Thoracic aorta (tissue), 2 donors: ENCODE measurements at places on chromosomes 7 and 10.

DNA sequence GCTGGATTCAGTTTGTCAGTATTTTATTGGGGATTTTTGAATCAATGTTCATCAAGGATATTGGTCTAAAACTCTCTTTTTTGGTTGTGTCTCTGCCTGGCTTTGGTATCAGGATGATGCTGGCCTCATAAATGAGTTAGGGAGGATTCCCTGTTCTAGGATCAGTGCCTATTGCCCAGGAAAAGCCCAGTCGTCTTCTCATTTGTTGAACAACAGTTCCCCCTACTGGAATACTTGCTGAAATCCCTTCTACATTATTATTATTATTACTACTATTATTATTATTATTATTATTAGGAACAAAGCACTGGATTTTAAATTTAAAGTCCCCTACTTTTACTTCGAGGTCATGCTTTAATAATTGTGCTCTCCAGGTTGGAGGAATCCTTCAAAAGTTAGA, 528.9 kb downstream of the MAGI2 start:
- H3K27me3 ChIP-seq, result no peaks in the 10 kb centered on the region
- no peak overlapping the region for H3K4me3 ChIP-seq
- no peak for DNase-seq
- no peak overlapping the region for H3K27ac ChIP-seq
- no peaks in the 10 kb centered on the region for H3K4me1 ChIP-seq

- H3K27ac ChIP-seq, result no peak overlapping the region
- peaks cover 23% of the 10 kb centered on the region for H3K4me1 ChIP-seq
- H3K36me3 ChIP-seq, result no peaks in the 10 kb centered on the region
- DNase-seq, result no peak
These were observed 137.0 kb downstream of the GRK5 start for GRCh38 chr10:119344381-119344780.

DNA sequence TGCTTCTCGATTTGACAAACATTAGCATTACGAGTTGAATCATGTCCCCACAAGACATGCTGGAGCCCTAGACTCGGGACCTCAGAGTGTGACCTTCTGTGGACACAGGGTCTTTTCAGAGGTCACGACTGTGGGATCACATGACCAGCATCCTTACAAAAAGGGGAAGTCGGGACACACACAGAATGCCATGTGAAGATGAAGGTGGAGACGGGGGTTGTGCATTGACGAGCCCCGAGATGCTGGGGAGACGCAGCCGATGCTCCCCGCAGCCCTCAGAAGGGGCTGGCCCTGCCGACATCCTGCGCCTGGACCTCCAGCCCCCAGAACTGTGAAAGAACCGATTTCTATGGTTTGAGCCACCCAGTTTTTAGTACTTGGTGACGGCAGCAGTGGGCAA, 7.5 kb downstream of the ZFAND2A start:
- no peak overlapping the region for H3K27ac ChIP-seq
- no peaks in the 10 kb centered on the region for H3K4me1 ChIP-seq
- no peaks in the 10 kb centered on the region for H3K27me3 ChIP-seq
- no peak overlapping the region for H3K4me3 ChIP-seq
- H3K36me3 ChIP-seq, result peaks cover 54% of the 10 kb centered on the region

DNA sequence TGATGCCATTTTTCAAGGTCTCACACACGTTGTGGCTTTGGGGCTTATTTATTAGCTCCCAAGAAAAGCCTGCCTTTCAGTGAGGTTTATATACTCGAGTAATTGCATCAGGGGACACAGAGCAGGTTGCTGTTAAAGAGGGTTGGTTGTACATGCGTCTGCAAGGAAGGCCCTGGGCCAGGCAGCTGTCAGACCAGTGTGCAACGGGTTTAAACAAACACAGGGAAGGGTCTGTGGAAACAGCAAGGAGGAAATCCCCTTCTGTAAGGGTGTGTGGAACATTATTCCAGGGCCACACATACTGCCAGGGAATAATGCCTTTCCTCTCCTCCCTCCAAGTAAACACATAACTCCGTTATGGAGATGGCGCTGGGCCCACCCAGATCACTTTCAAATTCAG, 1.7 kb upstream of the CHST15 start:
- H3K36me3 ChIP-seq, result no peaks in the 10 kb centered on the region
- H3K4me1 ChIP-seq, result peaks cover 4% of the 10 kb centered on the region
- no peak overlapping the region for H3K4me3 ChIP-seq
- no peaks in the 10 kb centered on the region for H3K27me3 ChIP-seq

DNA sequence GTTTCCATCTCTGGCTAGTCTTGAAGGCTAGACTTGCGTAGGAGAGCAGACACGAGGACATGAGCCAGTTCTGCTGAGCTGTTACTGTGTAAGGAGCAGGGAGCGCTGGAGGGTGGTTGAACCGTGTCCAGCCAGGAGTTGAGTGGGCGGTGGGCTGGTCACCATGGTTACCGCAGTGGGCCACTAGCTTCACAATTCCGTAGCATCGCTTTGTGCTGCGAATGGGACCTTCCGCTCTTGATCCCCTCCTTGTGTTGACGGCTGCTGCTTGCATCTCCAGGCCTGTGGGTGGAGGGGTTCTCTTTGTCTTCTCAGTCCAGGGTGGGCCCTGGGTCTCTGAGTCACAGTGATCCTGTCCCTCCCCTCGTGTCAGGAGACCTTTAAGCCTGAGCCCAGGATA, 49.4 kb upstream of the OCM start:
- no peak overlapping the region for H3K27ac ChIP-seq
- no peaks in the 10 kb centered on the region for H3K4me1 ChIP-seq
- no peaks in the 10 kb centered on the region for H3K36me3 ChIP-seq
- H3K4me3 ChIP-seq, result no peak overlapping the region

GRCh38 chr10:124300224-124300623, 118.5 kb downstream of the OAT start:
- DNase-seq, result no peak
- no peaks in the 10 kb centered on the region for H3K36me3 ChIP-seq
- no peak overlapping the region for H3K27ac ChIP-seq
- H3K4me1 ChIP-seq, result no peaks in the 10 kb centered on the region

- no peaks in the 10 kb centered on the region for H3K27me3 ChIP-seq
- peaks cover 3% of the 10 kb centered on the region for H3K4me1 ChIP-seq
- no peaks in the 10 kb centered on the region for H3K36me3 ChIP-seq
- H3K27ac ChIP-seq, result no peak overlapping the region
- DNase-seq, result no peak
These were observed 223.7 kb downstream of the LHFPL3 start for GRCh38 chr7:104552102-104552501.

- no peak overlapping the region for H3K27ac ChIP-seq
- no peaks in the 10 kb centered on the region for H3K4me1 ChIP-seq
- no peak overlapping the region for H3K4me3 ChIP-seq
- DNase-seq, result no peak
- H3K36me3 ChIP-seq, result no peaks in the 10 kb centered on the region
These were observed 84.0 kb upstream of the TMEM248 start for GRCh38 chr7:66837007-66837406.

DNA sequence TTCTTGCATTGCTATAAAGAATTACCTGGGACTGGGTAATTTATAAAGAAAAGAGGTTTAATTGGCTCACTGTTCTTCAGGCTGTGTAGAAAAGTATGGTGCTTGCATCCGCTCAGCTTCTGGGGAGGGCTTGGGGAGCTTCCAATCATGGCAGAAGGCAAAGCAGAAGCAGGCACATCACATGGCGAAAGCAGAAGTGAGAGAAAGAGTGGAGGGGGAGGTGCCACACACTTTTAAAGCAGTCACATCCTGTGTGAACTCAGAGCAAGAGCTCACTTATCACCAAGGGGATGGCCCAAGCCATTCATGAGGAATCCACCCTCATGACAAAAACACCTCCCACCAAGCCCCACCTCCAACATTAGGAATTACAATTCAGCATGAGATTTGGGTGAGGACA, 303.5 kb downstream of the OTUD1 start:
- H3K36me3 ChIP-seq, result no peaks in the 10 kb centered on the region
- H3K27me3 ChIP-seq, result no peaks in the 10 kb centered on the region
- no peak for DNase-seq
- no peaks in the 10 kb centered on the region for H3K4me1 ChIP-seq

- H3K27me3 ChIP-seq, result no peaks in the 10 kb centered on the region
- no peaks in the 10 kb centered on the region for H3K36me3 ChIP-seq
- H3K4me3 ChIP-seq, result no peak overlapping the region
- no peak for DNase-seq
- H3K4me1 ChIP-seq, result no peaks in the 10 kb centered on the region
These were observed 178.0 kb downstream of the JAZF1 start for GRCh38 chr7:28002638-28003037.

DNA sequence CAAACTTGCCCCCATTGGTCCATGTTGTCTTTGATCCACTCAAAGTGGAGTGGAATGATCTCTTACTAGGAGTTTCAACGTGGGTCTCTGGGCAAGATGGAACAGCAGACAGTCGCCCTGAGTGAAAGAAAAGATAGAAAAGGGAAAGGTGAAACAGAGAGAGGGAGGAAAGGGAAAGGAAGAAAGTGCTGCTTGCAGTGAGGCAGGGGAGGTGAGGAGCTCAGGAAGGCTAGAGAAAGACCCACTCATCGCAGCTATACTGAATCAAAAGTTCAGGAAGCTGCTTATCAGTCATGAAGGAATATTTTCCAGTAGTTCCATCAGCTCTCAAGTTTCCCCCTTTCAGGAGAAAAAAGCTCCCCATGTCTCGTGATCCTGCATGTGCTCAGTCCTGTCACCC, 86.9 kb downstream of the ZNF467 start:
- H3K27ac ChIP-seq, result no peak overlapping the region
- no peak for DNase-seq
- no peaks in the 10 kb centered on the region for H3K36me3 ChIP-seq
- peaks cover 10% of the 10 kb centered on the region for H3K27me3 ChIP-seq

GRCh38 chr7:131039355-131039762, 288.3 kb upstream of the MKLN1 start:
- no peak overlapping the region for H3K27ac ChIP-seq
- peaks cover 46% of the 10 kb centered on the region for H3K4me1 ChIP-seq
- no peak overlapping the region for H3K4me3 ChIP-seq
- no peak for DNase-seq
- no peaks in the 10 kb centered on the region for H3K27me3 ChIP-seq

DNA sequence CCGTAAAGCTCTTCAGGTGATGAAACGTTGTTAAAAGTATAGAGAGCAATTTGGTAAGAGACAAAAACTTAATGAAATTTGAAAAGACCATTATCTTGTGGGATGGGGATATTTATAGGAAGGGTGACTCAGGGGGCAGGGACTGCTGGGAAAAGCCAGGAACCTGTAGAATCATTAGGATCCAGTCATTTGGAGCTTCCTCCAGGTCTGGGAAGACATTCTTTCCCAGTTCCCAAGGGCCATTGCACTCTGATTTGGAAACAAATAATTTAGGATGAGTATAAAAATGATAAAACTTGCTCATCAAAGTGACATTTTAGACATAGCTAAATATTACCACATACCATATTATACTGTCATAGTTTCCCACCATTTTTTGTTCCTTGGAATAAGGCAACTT, 143.9 kb downstream of the PFKFB3 start:
- H3K4me1 ChIP-seq, result peaks cover 16% of the 10 kb centered on the region
- H3K27me3 ChIP-seq, result no peaks in the 10 kb centered on the region
- no peaks in the 10 kb centered on the region for H3K36me3 ChIP-seq
- no peak overlapping the region for H3K4me3 ChIP-seq
- DNase-seq, result no peak

DNA sequence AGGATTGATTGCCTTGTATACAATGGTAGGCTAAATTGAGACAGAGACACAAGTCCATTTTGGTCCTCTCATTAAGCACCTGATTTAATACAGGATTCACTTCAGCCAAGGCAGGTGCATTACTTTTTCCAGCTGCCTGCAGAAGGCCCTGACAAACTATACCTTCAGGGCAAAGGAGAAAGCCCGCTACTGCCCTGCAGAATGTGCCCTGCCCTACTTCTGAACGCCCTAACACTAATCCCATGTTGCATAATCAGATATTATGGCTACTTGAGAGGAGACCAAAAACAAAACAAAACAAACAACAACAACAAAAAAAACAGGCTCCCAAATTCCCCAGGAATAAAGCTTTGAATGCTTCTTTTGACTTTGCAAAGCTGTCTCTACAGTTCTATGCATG, 116.9 kb upstream of the ABI1 start:
- no peak overlapping the region for H3K27ac ChIP-seq
- no peak overlapping the region for H3K4me3 ChIP-seq
- no peaks in the 10 kb centered on the region for H3K36me3 ChIP-seq

GRCh38 chr7:516606-517456, 2.8 kb downstream of the PDGFA start:
- H3K4me1 ChIP-seq, result peaks cover 60% of the 10 kb centered on the region
- peak overlapping the region; percentile 100 for H3K4me3 ChIP-seq
- peaks cover 7% of the 10 kb centered on the region for H3K36me3 ChIP-seq
- no peaks in the 10 kb centered on the region for H3K27me3 ChIP-seq
- no peak for DNase-seq
- H3K27ac ChIP-seq, result peak overlapping the region; percentile 100

DNA sequence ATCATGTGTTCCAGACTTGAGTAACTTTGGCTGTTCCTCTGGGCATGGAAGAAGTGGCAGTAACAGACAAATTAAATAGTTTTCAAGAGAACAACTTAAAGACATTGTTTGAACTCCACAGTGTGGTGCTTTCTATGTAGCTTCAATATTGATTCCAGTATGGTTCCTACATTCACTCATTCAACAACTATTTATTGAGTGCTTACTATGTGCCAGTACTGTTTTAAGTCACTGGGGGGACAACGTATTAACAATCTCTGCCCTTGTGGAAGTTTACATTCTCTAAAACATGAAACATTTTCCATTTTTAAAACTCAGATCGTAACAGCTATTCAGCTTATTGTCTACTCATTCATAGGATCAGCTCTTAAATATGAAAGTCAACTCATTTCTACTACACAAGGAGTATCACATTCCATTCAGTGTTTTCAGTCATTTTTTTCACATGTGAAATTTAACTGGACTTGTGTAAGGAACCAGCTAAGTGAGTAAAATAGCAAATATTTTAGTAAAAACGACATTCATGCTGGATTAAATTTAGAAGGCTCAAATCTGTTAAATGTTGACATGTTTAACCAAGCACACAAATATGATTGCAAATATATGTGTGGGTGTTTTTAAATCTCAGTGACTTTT, 13.6 kb upstream of the CUBN start:
- H3K4me3 ChIP-seq, result peak overlapping the region; percentile 3
- no peaks in the 10 kb centered on the region for H3K27me3 ChIP-seq
- peaks cover 40% of the 10 kb centered on the region for H3K4me1 ChIP-seq
- H3K27ac ChIP-seq, result peak overlapping the region; percentile 73

- H3K4me3 ChIP-seq, result no peak overlapping the region
- no peak for DNase-seq
- no peaks in the 10 kb centered on the region for H3K36me3 ChIP-seq
- H3K27me3 ChIP-seq, result no peaks in the 10 kb centered on the region
- H3K27ac ChIP-seq, result no peak overlapping the region
These were observed 100.7 kb downstream of the ST8SIA6 start for GRCh38 chr10:17353568-17354300.

GRCh38 chr7:120407010-120407409, 134.0 kb downstream of the KCND2 start:
- no peak overlapping the region for H3K27ac ChIP-seq
- H3K4me1 ChIP-seq, result peaks cover 8% of the 10 kb centered on the region
- no peaks in the 10 kb centered on the region for H3K27me3 ChIP-seq
- no peaks in the 10 kb centered on the region for H3K36me3 ChIP-seq
